Stimulated activated CD4-positive, alpha-beta T cell treated with anti-CD3 and anti-CD28 coated beads, Interleukin-4, amount 100 ng/mL, for 1 hour (primary cell): ENCODE measurements at places on chromosomes 16 and 17.

DNA sequence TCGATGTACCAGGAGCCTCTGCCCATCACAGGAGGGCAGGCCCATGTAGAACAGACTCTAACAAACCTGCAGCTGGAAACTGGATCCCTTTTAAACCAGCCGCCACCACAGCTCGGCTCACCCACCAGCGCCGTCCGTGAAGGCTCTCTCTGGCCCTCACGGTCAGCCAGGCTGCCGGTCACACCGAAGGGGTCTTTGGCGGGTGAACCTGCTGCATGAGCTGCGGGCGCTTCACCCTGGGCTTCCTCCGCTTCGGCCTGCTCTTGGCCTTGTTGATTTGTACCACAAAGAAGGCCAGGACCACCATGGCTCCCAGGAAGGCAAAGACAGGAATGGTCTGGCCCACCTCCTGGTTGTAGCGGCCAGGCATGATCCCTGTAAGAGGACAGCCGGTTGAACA is 11.7 kb upstream of the SLC38A8 start:
- no peak for DNase-seq

GRCh38 chr17:3506054-3506453 is 30.3 kb downstream of the ASPA start:
- DNase-seq, result no peak

GRCh38 chr17:43094129-43094835 is 30.9 kb downstream of the BRCA1 start:
- no peak for DNase-seq

GRCh38 chr16:70745536-70746025 is 55.4 kb downstream of the VAC14 start:
- DNase-seq, result no peak

GRCh38 chr17:74180336-74180735 is 23.1 kb upstream of the RPL38 start:
- no peak for DNase-seq

DNA sequence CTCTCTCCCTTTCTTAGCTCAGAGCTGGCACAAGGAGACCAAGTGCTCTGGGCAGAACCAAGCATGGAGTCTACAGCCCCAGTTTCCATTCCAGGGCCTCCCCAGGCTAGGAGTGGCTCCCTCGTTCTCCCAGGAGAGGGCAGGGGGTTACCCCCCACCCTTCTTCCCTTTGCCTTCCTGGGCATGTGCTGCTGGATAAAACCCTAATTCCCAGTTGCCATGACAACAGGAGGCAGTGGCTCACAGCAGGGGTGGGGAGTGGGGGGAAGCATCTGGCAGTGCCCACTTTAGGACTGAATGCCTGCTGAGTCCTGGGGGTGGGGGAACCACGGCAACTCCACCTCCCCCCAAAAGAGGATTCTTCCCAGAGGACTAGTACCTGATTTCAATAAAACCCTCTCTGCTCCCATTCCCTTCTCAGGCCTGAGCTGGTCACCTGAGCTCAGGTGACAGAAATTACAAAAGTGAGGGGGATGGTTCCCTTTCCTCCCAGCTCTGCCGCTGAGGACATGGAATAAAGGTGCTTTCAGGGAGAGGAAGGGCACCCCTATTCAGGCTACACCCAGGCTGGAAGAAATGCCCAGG is 1.8 kb downstream of the MPP2 start:
- no peak for DNase-seq
